ENCODE measurements at places on chromosomes 7 and 10.

GRCh38 chr10:18561861-18562551, 89.4 kb downstream of the NSUN6 start:
- DNase-seq: no peak

DNA sequence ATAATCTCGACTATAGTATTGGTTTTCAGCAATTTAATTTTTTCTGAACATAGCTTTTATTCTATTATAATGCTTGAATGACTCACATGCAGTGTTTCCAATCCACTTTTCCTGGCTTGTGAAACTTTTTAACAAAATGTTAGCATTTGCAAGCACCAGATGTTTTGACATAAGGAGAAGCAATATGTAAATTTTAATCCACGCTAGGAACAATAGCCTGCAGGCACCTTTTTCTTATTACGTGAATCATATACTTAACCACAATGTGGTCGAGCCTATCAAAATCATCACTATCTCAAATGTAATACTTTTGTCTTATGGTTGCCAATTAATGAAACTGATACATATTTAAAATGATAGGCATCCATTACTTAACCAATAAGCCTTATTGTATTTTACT, 97.1 kb downstream of the TFEC start:
- no peak for DNase-seq

GRCh38 chr10:20128811-20129210, 312.6 kb downstream of the PLXDC2 start:
- no peak for DNase-seq

GRCh38 chr10:69093933-69094332, 6.0 kb downstream of the SRGN start:
- DNase-seq: no peak

GRCh38 chr10:29731760-29732159, 97.0 kb upstream of the SVIL start:
- no peak for DNase-seq

DNA sequence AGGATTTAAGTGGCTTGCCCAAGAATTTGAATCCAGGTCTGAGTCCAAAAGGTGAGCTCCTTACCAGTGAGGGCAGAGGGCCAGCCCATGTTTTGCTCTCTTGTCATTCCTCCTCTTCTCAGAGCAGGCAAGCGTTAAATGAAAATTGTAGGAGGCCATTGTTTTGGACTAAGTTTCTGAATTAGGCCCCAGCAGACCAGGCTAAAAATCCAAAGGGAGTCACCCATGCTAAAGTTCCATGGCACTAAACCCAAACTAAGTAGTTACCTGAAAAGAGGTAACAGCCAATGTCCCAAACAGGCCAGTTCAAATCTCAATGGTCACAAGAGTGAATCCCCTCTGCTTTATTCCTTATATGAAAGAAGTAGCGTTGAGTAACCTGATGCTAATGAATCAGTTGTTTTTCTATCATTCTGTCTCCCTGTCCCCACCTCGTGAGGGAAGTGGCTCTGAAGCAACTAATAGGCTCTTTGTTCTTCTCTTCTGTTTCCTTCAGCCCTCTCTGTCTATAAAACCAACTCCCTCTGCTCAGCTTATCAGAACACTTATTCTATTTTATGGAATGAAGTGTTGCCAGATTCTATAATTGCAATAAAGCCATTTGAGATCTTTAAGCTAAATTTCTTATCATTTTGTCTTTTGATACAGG, 17.5 kb upstream of the CDH23 start:
- no peak for DNase-seq

Measured in activated naive CD8-positive, alpha-beta T cell treated with anti-CD3 and anti-CD28 coated beads for 36 hours (primary cell).